ENCODE measurements at places on chromosomes 7 and 10.

DNA sequence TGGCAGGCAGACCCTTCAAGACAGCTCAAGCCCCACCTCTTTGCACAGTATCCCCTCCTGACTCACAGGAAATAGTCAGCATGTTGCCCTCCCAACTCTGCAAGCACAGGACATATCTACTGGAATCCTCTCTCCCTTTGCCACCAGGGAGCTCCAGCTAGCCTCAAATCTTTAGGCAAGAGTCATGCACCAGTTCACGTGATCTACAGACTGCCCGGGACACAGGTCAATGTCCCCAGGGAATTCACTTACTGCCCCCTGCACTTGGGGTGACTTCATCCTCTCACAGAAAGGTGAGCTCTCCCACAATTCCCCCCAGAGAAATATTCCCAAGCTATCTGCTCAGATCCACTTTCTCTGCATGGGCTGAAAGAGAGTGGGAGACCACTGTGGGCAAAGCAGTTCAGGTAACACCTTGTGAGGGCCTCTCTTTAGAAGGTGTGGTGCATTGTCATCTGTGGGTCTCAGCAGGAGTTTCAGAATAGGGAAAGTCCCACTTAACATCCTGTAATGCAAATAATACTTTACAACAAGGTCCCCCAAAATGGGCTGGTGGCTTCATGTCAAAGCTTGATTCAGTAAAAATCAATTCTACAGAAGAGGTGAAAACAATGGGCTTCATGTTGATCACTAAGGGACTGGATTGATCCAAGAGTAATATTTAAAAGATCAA is 129.9 kb downstream of the NOC3L start:
- H3K27me3 ChIP-seq = peaks cover 9% of the 10 kb centered on the region
- no peak overlapping the region for H3K4me3 ChIP-seq
- no peak for DNase-seq
- no peaks in the 10 kb centered on the region for H3K36me3 ChIP-seq
- no peaks in the 10 kb centered on the region for H3K4me1 ChIP-seq
- H3K27ac ChIP-seq = no peak overlapping the region

- no peak for DNase-seq
- no peak overlapping the region for H3K27ac ChIP-seq
- H3K4me3 ChIP-seq = no peak overlapping the region
- H3K27me3 ChIP-seq = no peaks in the 10 kb centered on the region
These were observed 79.2 kb downstream of the DNAJB6 start for GRCh38 chr7:157416011-157416410.

- no peaks in the 10 kb centered on the region for H3K4me1 ChIP-seq
- H3K4me3 ChIP-seq = no peak overlapping the region
- no peak for DNase-seq
These were observed 932.1 kb upstream of the C7orf33 start for GRCh38 chr7:147658392-147658967.

DNA sequence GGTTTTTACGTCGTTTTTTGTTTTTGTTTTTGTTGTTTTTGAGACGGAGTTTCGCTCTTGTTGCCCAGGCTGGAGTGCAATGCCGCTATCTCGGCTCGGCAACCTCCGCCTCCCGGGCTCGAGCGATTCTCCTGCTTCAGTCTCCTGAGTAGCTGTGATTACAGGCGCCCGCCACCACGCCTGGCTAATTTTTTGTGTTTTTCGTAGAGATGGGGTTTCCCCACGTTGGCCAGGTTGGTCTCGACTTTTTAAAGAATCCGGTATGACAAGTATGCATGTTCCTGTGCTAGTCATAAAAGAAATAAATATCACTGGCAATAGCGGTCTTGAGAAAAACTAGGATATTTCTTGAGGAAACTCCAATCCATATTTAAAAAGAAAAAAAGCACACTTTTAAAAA is 2.7 kb upstream of the ARL4A start:
- H3K36me3 ChIP-seq = peaks cover 8% of the 10 kb centered on the region
- H3K27ac ChIP-seq = peak overlapping the region; percentile 46
- no peaks in the 10 kb centered on the region for H3K27me3 ChIP-seq
- no peak overlapping the region for H3K4me3 ChIP-seq
- H3K4me1 ChIP-seq = peaks cover 45% of the 10 kb centered on the region

- no peaks in the 10 kb centered on the region for H3K4me1 ChIP-seq
- no peak overlapping the region for H3K27ac ChIP-seq
- no peak for DNase-seq
- no peaks in the 10 kb centered on the region for H3K27me3 ChIP-seq
- no peak overlapping the region for H3K4me3 ChIP-seq
These were observed 308.2 kb downstream of the LRMDA start for GRCh38 chr10:75739414-75740143.

DNA sequence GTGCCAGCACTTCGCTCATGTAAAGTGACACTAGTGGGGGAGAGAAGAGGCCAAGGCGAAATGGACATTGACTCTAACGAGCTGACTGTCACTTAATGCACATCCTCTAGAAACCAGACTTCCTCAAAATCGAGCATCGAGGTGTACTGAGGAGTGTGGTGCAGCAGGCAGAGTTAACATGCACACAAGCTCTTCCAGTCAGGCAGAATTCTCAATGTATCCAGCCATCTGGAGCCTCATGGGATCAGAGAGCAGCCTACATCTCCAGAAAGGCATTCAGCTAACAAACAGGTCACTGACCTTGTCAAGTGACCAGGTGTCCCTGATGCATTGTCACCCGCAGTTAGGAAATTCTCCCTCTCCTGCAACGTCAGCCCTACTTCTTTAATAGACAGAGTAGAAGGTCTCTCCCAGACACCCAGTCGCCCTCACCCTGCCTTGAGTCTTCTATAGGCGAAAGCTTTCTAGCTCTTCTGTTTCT is 259.8 kb upstream of the AOAH start:
- no peaks in the 10 kb centered on the region for H3K27me3 ChIP-seq
- peaks cover 33% of the 10 kb centered on the region for H3K4me1 ChIP-seq
- DNase-seq = no peak
- H3K36me3 ChIP-seq = peaks cover 7% of the 10 kb centered on the region

DNA sequence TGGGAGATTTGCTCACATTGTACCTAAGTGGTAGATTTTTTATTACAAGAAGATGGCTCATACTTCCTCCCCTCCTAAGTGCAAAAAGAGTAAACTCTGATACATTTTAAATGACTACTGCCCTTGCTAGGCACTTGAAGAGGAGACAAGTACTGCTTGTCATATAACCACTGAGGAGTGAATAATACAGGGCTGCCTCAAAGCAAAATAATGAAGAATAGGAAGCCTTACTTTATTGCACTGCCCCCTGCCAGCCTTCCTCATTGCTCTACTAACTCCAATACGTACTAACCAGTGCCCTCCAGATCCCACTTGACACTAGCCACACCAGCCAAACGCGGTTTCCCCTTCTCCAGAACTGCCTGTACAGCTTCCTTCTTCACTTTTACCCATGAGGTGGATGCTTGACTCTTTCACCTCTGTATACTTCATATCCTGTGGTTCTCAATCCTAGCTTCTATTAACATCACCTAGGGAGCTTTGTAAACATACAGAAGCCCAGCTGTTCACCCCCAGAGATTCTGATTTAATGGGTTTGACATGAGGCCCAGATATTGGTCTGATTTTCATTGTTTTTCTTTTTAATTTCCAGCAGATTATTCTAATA is 11.7 kb upstream of the MTERF1 start:
- peaks cover 7% of the 10 kb centered on the region for H3K27me3 ChIP-seq
- DNase-seq = no peak
- H3K36me3 ChIP-seq = no peaks in the 10 kb centered on the region
- no peak overlapping the region for H3K27ac ChIP-seq
- H3K4me1 ChIP-seq = no peaks in the 10 kb centered on the region

DNA sequence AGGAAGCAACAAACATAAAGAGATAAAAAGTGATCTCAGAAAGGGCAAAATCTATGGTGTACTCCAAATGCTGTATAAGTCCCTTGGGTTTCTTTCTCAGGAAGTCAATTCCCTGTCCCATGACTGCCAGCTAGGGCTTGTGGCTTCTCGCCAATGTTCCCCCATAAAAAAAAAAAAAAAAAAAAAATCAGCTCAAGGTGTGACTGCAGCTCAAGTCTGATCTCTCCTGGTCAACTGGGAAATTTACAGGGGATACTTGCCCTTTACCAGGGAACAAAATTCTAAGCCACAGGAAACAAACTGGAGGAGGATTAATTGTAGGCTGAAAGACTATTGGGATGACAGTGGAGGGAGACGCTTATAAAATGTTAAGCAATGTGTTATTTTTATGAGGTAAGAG is 76.0 kb downstream of the PCGF5 start:
- H3K27ac ChIP-seq = no peak overlapping the region
- H3K36me3 ChIP-seq = no peaks in the 10 kb centered on the region
- DNase-seq = no peak

- H3K4me3 ChIP-seq = peak overlapping the region; percentile 86
- H3K27me3 ChIP-seq = no peaks in the 10 kb centered on the region
- H3K36me3 ChIP-seq = no peaks in the 10 kb centered on the region
- no peak for DNase-seq
- H3K4me1 ChIP-seq = peaks cover 66% of the 10 kb centered on the region
These were observed 952 bp downstream of the DNMBP start for GRCh38 chr10:100008708-100009282.

GRCh38 chr10:135601-136464 is 578 bp downstream of the ZMYND11 start:
- H3K27ac ChIP-seq = peak overlapping the region; percentile 60
- no peaks in the 10 kb centered on the region for H3K36me3 ChIP-seq
- H3K4me3 ChIP-seq = peak overlapping the region; percentile 77
- peaks cover 28% of the 10 kb centered on the region for H3K4me1 ChIP-seq

DNA sequence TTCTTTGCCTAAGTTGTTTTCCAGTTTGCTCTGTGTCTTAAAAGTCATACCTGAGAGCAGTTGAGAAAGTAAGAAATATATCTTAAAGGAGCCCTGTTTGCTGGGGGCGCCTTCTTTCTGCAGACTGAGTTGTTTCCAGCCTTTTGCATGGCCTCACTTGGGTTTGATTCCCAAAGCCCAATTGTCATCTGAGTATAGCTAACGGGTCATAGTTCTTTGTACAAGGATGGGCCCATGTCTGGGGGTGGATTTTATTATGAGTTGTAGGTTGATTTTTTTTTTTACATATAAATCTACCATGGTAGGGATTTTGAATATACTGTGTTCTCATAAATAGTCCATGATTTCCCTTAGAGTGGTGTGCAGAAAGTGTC is 318.7 kb upstream of the LRGUK start:
- no peaks in the 10 kb centered on the region for H3K4me1 ChIP-seq
- no peak overlapping the region for H3K27ac ChIP-seq
- H3K36me3 ChIP-seq = no peaks in the 10 kb centered on the region
- H3K4me3 ChIP-seq = no peak overlapping the region

DNA sequence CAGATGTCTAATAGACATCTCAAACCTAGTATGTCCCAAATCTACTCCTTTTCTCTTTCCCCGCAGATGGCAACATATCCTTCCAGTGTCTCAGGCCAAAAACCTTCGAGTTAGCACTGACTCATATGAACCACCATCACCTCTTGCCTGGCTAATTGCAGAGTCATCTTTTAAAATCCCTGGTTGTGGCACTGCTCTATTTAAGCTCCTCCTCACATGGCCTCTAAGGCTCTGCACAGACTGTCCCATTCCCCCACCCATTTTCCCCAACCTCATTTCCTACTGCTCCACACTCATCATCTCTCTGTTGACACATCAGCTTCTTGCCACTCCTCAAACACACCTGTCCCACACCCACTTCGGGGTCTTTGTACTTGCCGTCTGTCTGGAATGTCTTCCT is 16.8 kb upstream of the HBP1 start:
- peaks cover 7% of the 10 kb centered on the region for H3K4me1 ChIP-seq
- DNase-seq = no peak
- H3K4me3 ChIP-seq = no peak overlapping the region
- H3K27ac ChIP-seq = no peak overlapping the region
- no peaks in the 10 kb centered on the region for H3K36me3 ChIP-seq

- H3K36me3 ChIP-seq = no peaks in the 10 kb centered on the region
- no peaks in the 10 kb centered on the region for H3K4me1 ChIP-seq
- H3K27ac ChIP-seq = no peak overlapping the region
These were observed 115.2 kb upstream of the PPP1R9A start for GRCh38 chr7:94792241-94792640.

DNA sequence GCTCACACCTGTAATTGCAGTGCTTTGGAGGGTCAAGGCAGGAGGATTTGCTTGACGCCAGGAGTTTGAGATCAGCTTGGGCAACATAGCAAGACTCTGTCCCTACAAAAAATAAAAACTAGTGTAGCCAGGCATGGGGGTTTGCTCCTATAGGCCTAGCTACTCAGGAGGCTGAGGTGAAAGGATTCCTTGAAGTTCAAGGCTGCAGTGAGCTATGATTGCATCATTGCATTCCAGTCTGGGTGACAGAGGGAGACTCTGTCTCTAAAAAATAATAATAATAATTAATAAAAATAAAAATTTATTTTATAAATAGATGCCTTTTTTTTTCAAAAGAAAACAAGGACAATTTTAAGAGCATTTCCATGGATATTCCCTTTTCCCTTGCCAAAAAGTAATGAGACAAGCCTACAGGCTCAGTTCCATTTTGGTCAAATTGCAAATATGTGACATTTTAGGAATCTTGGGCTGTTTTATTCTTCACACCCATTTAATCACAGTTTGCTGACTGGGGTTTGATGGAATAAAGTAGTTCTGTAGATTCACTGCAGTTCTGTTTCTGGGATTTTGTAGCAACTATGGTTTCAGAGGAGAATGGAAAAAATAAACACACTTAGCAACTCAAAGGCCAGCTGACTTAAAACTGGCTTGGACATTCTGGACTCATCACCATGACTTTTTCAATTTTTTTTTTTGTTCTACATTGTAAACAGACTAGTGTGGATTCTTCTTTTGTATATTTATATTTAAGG is 48.4 kb upstream of the ARHGAP21 start:
- no peak overlapping the region for H3K4me3 ChIP-seq
- no peak overlapping the region for H3K27ac ChIP-seq
- no peaks in the 10 kb centered on the region for H3K36me3 ChIP-seq
- no peaks in the 10 kb centered on the region for H3K4me1 ChIP-seq
- DNase-seq = no peak
- H3K27me3 ChIP-seq = no peaks in the 10 kb centered on the region

DNA sequence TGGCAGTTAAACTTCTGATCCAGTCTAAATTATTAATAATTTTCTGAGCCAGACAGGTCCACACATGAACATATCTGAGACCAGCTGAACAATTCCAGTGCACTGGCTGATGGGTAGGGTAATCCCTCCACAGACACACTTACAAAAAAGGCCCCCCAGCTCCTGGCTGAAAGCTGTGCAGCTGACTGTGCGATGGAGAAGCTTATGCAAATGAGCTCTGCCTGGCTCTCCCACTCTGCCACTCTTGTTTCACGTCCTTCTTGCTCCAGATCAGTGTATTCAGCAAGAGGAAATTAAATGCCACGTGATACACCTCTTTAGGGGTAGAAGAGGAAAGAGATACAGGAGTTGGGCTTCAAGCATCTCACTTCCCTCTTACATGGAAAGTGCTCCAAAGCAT is 76.4 kb upstream of the FEZF1 start:
- H3K36me3 ChIP-seq = no peaks in the 10 kb centered on the region
- H3K4me1 ChIP-seq = no peaks in the 10 kb centered on the region
- H3K27me3 ChIP-seq = no peaks in the 10 kb centered on the region
- DNase-seq = no peak
- no peak overlapping the region for H3K4me3 ChIP-seq

DNA sequence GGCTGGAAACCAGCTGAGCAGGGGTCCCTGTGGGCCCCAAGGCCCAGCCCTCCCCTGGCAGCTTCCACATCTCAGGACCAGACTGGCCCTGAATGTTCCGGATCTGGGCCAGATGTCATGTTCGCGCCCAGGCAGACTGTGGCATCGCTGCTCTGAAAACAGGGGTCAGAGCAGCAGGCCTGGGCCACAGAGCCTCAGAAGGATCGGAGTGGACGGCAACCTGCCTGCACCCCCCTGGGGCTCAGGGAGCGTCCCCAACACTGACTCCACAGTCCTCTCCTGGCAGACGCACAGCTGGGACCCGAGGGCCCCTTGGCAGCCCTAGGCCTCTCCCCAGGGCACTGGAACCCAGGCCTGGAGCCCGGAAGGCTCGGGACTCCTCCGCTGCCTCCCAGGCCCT is 91.3 kb upstream of the DNAAF5 start:
- peaks cover 6% of the 10 kb centered on the region for H3K4me1 ChIP-seq
- no peaks in the 10 kb centered on the region for H3K36me3 ChIP-seq
- no peak overlapping the region for H3K4me3 ChIP-seq
- no peak overlapping the region for H3K27ac ChIP-seq
